ENCODE measurements at places on chromosomes 5 and 9.

GRCh38 chr5:54460181-54460919 lies 4.9 kb downstream of the HSPB3 start:
- no peak for DNase-seq

GRCh38 chr5:107526270-107526937 lies 144.3 kb downstream of the EFNA5 start:
- no peak for DNase-seq

GRCh38 chr5:149379177-149379761 lies at the start of gene IL17B:
Gene IL17B (minus strand): TSS chr5:149379292. CDS start chr5:149379225, 67 bp downstream.
- DNase-seq = no peak

DNA sequence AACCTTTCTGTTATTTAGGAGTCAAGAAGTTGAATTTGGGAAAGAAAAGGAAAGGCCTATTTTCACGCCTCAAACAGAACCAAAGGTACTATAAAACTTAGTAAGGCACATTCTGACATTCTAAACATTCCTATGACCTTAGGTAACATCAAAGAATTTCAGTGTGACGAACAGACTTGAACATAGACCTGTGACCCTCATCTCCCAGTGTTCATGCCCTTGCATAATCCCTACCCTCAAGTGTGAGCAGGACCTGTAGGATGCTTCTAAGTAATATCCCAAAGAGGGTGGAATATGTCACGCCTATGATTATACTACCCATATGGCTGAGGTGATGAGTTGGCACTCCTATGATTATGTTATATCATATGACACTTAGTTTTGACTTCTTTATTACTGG lies 540.9 kb downstream of the KIF4B start:
- DNase-seq = no peak

DNA sequence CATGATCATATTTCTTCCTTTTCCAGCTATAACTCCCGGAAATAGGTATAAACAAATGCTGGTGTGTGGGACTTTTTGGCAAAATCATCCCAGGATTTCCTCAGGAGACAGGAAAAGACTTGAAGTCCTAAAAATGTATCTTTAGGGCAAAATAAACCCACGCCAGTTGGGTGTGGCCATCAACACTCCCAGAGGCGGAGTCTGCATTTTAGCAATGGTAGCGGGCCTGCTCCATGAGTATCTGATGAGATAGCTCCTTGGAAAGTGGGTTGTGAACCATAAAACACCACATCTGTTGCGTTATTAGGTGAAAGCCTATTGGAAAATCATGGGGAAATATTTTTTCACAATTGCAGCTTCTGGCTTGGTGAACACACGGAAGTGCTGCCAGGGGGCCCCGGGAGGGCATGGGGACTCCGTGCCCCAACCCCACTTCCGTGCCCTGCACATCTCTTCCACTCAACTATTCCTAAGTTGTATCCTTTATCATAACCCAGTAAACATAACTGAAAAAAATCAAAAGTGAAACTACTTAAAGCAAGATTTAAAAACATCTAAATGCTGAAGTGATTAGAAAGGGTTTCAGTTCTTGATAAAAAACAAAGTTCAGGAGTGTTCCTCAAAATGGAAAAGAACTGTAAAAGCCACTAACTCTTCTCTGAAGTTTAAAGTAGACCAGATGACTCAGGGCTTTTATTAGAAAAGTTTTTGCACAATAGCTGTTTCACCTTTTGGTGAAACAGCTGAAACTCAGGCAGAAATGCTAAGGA lies 111.2 kb downstream of the LRRC70 start:
- no peak for DNase-seq

GRCh38 chr9:35608221-35608620 lies 3.2 kb downstream of the TESK1 start:
- no peak for DNase-seq

- no peak for DNase-seq
Measured at GRCh38 chr9:8552732-8553131, 753.2 kb upstream of the DMAC1 start.

DNA sequence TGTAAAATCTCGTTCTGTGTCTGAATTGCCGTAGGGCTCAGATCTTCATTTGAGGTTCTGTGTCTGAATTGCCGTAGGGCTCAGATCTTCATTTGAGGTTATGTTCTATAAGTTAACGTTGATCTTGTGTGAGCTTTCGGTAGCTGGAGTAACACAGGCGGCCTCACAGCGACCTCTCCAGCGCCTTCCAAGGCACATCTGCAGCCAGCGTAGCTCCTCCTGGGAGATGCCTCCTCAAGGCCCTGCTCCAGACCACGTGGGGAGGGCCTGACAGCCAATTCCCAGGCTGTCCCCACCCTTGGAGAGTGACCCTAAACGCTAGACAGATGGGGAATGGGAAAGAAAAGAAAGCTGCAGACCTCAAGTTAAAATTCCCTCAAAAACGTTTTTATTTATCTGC lies 8.7 kb upstream of the AHRR start:
- DNase-seq = no peak

- DNase-seq = no peak
Measured at GRCh38 chr9:93513606-93514005, 60.2 kb upstream of the FAM120AOS start.

GRCh38 chr5:136166909-136167308 lies 26.1 kb downstream of the SMIM32 start:
- DNase-seq = no peak

DNA sequence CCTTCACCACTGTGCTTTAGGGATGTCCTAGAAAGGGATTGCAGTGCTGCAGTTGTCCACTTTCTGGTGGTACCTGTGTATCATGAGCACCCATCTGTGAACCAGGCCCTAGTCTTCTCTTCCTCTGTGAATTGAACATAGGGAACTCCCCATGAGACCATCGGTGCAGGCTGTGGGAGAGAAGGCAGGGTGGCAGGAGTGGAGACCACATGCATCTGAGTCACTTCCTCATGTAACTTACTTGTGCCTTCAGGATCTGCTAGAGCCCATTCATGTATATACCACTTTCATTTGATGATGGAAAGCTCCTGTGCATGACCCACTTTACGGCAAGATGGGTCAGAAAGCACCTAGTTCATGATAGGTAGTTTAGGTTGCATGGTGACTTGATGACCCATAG lies 478.1 kb upstream of the CDH9 start:
- no peak for DNase-seq

- no peak for DNase-seq
Measured at GRCh38 chr9:9791611-9792010, 821.2 kb downstream of the PTPRD start.

DNA sequence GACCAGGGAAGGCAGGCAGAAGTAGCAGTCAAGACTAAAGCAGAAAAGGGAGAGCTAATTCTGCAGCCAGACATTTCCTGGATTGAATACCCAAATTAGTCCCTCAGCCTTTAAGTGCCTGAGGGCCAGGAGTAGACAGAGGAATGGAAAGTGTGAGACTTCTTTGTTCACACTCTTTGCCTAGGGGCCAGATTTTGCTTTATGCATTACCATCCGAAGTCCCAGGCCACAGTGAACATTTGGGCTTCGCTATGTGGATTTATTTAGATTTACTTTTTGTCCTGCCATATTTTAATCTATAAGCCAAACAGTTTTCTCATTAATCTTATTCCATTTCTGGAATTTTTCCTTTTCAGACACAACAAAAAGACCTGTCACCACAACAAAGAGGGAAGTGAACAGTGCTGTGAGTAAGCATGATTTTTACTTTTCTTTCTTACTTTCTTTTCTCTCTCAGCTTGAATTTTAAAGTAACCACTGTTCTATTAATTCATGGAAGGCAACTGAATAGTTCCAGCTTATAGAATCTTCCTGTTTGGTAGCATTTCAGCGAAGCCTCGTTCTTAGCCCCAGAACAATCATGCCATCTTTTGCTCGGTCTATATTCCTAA lies 52.6 kb downstream of the PDCD1LG2 start:
- no peak for DNase-seq

GRCh38 chr9:18718932-18719331 lies 245.0 kb downstream of the ADAMTSL1 start:
- no peak for DNase-seq

All from stimulated activated CD4-positive, alpha-beta T cell treated with anti-CD3 and anti-CD28 coated beads, Interleukin-1b, Interleukin-23, amount 100 ng/mL, for 24 hours (primary cell).